BE2C (cell line): ENCODE measurements at places on chromosomes 11 and 22.
A peak's percentile ranks its signal among the peaks of the same experiment; 100 is the strongest.

DNA sequence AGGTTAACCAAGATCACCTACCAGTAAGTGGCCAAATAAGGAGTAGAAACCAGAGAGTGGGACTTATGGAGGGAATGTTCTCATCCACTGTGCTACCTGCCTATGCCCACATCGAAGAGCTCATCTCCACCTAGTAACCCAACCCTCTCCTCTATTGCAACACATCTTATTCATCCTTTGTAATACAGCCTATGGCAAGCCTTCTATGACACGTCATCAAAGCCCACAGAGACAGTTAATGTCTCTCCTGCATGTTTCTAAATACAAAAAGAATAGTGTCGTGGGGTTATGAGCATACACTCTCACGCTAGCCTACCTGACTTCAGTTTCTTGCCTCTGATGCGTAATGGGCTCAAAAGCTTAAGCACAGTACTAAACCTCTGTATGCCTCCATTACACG, 1158.1 kb upstream of the TENM4 start:
- no peak for DNase-seq

DNA sequence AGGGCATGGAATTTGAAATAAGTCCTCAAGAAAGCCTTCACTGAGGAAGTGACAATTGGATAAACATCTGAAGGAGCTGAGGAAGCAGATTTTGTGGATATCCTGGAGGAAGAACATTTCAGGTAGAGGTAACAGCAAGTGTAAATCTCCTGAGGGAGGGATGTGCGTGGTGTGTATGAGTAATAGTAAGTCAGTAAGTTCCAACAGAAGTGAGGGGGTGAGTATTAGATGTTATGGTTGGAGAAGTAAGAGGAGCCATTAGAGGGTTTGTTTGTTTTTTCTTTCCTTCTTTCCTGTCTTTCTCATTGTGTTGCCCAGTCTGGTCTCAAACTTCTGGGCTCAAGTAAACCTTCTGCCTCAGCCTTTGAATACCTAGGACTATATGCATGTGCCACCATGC, 29.0 kb downstream of the ANKRD42 start:
- DNase-seq: no peak

- DNase-seq: no peak
These were observed 33.5 kb downstream of the CHRDL2 start for GRCh38 chr11:74697722-74698121.

GRCh38 chr11:17129003-17129402, 51.5 kb upstream of the RPS13 start:
- no peak for DNase-seq

DNA sequence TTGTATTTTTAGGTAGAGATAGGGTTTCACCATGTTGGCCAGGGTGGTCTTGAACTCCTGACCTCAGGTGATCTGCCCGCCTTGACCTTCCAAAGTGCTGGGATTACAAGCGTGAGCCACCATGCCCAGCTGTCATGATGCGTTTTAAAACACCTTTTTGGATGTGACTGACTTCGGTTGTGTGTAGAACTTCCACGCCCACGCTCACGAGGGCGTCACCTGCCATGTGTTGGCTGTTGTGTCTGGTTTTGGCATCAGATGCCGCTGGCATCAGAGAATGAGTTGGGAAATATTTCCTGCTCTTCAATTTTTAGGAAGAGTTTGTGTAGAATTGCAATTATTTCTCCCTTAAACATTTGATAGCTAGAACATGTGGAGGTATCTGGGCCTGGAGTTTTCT, 109.1 kb downstream of the KCNQ1 start:
- DNase-seq: no peak

DNA sequence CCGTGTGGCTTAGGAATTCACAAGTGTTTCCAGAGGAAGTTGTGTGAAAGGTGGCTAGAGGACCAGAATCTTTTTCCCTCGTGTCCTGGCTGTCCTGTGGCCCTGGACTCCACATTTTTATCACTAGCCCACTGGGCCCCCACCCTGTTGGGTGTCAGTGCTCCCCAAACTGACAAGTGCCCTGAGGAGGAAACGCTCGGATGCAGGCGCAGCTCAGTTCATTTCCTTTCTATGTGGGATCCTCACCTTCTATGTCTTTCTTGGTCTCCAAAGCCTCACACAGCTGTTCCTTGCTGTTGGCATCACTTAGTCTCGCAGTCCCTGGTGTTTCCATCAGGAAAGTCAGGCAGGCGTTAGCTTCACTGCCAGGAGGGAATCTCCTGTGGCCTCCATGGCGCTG, 68.0 kb upstream of the KCNQ1OT1 start:
- DNase-seq: no peak

- DNase-seq: no peak
These were observed 4.7 kb upstream of the ASCC2 start for GRCh38 chr22:29842740-29843139.

DNA sequence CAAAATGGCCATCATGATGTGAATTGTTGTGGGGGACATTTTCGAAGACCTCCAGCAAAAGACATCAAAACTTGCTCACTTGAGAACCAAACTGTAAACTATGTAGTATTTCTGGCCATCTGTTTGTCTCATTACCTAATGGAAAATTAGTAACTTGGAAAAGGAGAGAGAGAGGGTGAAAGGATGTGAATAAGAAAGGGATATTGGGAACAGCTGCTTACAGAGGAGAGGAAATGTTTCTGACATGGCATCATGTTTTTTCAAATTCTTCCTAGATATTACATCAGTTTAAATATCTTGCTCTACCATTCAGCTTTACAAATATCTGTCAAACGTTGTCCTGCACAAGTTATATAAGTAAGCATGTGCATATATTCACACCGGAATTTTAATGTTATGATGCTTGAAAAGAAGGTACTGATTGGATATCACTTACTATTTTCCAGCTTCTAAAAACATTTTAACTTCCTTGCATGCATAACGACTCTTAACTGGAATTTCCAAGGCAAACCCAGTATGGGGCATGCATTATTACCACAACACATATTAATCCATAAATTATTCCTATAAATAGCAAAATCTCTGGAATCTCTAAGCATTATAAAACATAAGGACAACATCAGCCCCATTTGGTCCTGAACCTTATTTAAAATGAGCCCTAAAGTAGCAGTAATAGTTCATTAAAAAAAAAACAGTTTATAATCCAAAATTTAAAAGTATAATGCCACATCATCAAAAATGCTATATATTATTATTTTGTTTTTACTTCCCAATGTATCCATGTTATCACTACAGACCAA, 20.0 kb downstream of the GUCY1A2 start:
- no peak for DNase-seq

DNA sequence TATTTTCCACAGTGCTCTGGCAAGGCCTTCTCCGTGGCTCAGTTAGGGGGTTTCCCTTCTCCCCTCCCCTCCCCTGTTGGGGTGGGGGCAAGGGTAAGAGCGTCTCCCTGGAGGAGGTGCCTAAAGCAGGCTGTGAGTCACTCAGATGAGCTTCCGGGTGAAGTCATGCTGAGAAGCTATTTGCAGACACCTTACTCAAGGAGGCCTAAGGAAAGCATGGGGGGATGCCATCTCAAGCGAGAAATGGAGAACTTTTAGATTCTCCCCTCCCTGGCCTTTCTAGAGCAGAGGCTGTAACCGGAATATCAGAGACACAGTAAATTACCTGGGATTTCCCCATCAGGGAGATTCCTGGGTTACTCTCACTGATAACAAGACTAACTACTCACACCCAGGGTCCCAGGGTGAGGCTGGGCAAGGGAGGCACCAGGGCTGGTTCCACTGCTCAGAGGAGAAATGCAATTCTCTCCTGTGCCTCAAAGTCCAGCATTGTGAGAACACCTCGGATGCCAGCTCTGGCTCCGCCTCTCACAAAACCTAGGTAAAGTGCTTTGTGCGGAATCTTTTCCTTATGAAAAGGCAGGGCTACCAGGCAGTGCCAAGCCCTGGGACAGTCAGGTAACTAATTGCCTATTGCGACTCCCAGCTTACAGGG, 123.6 kb downstream of the ABTB2 start:
- DNase-seq: no peak

- DNase-seq: no peak
These were observed 6.9 kb upstream of the IFITM3 start for GRCh38 chr11:327581-327923.

DNA sequence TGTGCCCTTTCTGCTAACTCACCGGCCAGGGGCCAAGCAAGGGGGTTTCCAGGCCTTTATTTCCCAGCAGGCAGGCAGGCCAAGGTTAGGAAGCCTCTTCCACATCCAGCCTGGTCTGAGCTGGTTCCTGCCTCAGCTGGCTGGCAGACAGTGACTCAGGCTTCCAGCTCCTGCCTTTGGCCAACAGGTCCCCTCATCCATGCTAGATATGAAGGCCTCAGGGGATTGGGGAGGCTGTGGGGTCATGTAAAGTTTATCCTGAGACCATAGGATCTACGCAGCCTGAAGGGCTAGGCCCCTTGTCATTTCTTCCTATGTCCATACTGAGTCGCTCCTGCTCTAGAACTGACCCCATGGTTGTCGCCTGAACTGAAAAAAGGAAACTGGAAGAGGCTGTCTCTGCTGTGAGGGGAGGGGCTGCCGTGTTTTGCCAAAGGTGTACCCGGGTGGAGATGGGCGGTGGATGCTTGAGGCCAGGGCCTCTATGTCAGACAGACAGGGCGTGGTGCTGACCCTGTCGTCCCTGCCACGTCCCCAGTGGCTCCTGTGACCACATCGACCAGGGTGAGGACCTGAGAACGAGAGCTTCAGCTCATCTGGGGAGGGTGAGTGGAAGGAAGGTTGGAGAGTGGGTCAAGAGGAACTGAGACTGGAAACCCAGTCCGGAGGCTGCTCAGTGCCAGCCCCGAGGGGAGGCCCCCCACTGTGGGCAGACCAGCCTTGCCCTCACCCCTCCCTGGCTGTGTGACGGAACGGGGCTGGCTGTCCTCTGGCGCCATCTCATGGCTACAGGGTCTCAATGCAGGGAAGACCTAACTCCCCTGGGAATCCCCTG, 17.0 kb downstream of the P2RY6 start:
- DNase-seq: peak; percentile 90

DNA sequence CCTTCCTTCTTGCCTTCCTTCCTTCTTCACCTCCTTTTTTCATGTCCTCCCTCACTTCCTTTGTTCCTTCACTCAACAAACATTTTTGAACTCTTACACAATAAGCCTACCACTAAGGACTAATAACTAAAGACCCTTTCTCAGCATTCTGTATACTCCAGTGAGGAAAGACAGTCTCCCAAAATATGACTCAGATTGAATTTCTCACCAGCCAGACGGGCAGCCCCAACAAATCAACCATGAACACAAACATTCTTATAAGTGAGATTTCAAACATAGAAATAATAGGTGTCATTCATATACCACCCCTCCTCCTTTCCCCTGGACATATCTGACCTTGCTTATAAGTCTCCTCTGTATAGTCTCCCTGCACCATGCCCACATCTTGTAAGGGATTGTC, 1079.7 kb downstream of the OPCML start:
- no peak for DNase-seq

GRCh38 chr22:23753385-23753784, 840 bp downstream of the VPREB3 start:
- no peak for DNase-seq

GRCh38 chr22:40263191-40263590, 83.1 kb upstream of the ADSL start:
- no peak for DNase-seq

DNA sequence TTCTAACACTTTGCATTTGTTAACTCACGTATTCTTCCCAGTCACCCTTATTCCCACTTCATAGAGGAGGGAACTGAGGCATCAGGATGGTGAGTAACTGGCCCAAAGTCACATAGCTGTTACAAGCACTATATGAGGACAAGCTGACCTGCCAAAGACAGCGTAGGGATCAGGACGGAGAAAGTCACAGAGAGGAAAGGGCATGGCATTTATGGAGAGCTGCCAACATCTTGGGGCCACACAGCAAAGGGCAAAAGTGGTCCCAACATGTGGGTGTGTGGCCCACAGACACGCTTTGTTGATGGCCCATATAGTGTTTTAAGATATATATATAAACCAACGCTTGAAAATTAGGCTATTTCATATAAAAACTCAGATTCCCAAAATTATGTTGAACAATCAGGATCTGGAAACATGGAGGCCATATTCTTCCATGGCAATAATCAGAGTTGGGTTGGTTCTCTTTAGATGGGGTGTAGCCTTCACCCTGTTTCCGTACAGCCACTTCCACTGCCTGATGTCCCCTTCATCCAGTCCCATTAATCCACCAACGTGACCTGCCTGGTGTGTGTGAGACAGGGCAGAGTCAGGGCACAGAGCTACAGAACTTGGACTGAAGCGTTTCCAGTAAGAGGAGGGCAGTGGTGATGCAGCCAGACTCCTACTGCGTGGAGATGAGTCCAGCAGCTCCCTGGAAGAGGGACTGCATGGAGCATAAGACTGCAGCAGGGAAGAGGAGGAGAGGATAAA, 39.9 kb upstream of the CD5 start:
- DNase-seq: no peak

- DNase-seq: no peak
These were observed 71.4 kb upstream of the SEZ6L start for GRCh38 chr22:26097840-26098239.

DNA sequence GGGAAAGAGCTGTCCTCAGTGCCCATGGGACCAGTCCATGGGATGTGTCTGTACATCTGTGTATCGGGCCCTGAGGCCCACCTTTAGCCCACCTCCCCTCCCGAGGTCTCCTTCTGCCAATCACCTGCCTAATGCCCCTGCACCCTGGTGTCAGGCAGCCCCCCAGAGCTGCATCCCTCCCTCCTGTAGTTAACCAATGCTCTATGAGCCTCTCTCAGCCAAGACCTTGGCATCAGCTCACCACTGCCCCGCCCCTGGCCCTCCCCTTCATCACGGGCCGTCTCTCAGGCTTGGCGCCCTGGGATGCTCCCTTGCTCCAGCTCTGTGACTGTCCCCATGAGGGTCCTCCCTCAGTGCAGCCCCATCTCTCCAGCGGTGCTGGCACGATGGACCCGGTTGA, 18.5 kb downstream of the MGAT3 start:
- DNase-seq: peak; percentile 44

- DNase-seq: no peak
These were observed 87.2 kb downstream of the CWF19L2 start for GRCh38 chr11:107370390-107370789.

DNA sequence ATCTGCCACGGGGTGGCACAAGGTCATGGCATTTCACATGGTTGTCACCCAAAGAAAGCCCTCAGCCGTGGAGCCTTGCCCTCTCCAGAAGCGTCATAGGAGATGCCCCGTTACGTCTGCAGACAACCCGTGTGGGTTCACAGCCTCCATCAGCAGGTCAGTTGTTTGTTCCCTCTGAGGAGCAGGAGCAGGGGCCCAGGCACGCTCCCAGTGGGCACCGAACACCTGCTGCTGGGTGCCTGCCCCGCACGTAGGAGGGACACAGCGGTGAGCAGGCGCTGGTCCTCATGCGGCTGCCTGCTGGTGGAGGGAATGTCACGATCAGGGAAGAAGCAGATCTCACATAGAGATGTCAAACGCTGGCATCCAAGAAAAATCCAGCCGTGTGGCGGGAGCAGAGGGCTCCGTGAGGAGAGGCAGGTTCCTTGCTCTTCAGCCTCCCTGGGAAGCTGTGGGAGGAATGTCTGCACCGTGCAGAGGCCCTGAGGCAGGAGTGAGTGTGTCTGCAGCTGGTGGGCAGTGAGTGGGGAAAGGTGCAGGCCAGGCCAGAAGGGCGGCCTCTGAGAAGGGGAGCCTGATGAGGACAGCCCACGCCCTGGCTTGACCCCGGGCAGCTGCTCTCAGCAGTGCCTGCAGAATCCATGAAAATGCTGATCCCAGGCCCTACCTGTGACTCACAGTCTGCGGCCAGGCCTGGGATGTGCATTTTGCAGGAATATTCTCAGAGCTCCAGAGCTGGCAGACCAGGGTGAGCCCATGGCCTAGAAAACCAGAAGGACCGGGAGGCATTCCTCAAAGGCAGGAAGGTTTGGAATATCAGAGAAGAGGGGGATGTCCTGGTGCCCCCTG, 36.4 kb upstream of the TH start:
- no peak for DNase-seq

GRCh38 chr22:42929838-42930155, 72.7 kb upstream of the ARFGAP3 start:
- DNase-seq: no peak

- no peak for DNase-seq
These were observed 87.6 kb upstream of the FSHB start for GRCh38 chr11:30143098-30143705.
